MV-4-11 (cell line): ENCODE measurements at places on chromosomes 2 and 18.
A peak's percentile ranks its signal among the peaks of the same experiment; 100 is the strongest.

- DNase-seq: peak; percentile 10
Measured at GRCh38 chr2:168773719-168774521, 28.5 kb upstream of the NOSTRIN start.

DNA sequence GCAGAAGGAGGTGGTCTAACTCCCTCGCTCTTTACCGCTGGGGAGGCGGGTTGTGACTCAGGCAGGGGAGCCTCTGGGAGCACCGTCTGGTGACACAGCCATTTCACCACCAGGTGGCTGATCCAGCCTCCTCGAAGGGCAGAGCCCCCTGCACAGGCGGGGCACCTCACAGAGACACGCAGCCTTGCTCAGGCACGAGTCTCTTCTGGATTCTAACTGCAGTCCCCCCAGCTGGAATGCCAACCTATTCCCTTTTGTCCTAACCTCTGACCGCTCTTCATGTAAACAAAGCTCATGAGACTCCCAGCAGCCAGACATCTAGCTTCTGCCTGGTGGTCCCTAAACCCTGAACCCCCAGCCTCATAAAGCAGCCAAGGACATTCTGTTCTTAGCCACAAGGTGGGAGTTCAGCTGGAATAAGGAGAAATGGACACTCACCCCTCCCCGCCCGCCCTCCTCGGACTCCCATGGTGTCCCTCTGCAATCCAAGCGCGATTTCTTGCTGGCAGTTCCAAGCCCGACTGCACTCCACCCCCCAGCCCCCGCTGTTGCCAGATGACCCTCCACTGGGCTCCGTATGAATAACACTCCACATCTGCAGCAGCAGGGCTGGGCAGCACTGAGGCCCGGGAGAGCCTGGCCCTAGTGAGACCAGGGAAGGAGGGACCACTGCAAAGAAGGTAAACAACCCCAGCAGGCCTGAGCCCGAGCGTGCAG lies 84.3 kb downstream of the TNS1 start:
- no peak for DNase-seq

DNA sequence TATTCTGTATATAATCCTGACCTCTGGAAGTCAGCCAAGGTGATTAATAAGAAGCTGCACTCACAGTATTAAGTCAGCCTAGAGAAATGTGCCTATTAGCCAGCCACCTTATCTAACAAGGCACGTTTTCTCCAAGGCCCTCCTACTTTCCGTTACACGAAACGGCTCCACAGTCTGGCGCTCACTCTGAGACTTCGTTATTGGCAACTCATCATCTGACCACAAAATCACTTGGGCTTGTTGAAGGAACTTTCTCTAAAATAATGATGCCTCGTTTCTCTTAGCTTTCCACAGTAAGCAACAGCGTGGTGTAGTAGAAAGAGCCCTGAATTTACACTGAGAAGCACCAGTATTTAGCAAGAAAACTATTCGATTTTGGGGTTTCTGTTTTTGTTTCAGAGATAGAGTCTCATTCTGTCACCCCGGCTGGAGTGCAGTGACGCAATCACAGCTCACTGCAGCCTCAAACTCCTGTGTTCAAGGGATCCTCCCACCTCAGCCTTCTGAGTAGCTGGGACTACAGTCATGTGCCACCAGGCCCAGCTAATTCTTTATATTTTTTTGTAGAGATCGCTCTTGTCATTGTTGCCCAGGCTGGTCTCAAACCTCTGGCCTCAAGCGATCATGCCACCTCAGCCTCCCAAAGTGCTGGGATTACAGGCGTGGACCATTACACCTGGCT lies 53.6 kb upstream of the SLC14A1 start:
- DNase-seq: peak; percentile 88

GRCh38 chr18:58953627-58954026 lies 89.0 kb downstream of the ZNF532 start:
- no peak for DNase-seq

GRCh38 chr2:201414099-201415023 lies 36.9 kb downstream of the TRAK2 start:
- peak; percentile 50 for DNase-seq

GRCh38 chr2:169393068-169393590 lies 30.8 kb upstream of the LRP2 start:
- no peak for DNase-seq

- DNase-seq: peak; percentile 86
Measured at GRCh38 chr2:146241023-146241422, 1603.8 kb upstream of the ACVR2A start.

DNA sequence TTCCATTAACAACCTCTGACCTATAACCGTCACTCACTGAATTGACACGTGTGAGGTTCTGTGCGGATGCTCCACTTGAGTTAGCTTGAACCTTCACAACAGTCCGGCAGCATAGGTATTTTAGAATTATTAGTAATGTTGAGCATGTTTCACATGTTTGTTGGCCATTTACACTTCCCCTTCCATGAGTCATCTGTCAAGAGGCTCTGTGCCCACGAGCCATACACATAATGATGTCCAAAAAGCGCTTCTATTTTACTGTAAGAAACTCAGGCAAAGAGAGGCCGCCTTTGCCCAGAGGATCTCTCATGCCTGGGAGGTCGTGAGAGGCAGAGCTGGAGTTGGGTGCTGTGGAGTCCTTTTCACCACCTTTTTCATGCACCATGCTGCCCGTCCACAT lies 28.9 kb upstream of the TMEM214 start:
- peak; percentile 69 for DNase-seq

DNA sequence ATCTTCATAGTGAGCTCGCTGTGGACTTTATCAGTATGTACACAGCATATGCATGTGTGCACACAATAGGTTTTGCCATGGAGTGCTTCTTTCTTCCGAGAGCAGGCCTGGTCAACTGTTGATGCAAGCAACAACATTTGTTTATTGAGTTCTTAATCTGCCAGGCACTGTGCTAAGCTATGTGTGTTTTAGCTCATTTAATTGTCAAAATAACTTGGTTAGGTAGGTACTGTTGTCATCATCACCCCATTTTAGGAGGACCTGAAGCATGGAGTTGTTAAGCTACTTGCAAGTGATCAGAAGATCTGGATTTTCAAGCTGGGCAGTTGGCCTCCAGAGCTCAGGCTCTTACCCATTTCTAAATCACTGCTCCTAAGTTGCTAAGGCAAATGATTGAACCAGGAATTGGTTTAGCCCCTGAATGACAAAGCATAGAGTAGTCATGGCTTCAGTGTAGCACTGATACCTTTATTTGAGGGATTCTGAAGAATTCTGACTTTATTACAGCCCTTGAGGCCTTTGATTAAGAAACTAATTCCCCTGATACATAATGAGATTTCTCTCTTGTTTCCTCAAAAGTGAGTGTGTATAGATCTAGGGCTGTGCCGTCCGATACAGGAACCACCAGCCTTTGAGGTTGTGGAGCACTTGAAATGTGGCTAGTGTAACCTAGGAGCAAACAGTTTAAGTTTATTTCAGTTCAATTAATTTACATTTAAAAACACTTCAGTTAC lies 132.9 kb downstream of the FMNL2 start:
- DNase-seq: peak; percentile 43

- no peak for DNase-seq
Measured at GRCh38 chr2:200863782-200864175, 679 bp downstream of the CLK1 start.

DNA sequence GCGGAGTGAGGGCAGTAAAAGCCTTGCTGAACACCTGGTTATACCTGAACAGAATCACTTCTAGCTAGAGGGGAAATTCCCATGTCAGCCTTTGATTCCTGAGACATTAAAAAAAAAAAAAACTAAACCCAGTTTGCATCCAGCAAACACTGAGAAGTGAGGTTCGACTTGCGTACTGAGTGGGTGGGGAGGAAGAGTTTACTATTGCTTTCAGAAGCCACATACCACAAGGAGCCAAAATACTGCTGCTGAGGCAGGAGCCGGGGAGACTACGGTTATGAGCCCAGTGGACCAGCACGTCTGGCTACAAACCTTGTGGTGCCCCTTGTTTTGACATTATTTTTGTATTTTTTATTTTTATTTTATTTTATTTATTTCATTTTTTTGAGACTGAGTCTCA lies 2.7 kb downstream of the COLEC11 start:
- no peak for DNase-seq

- peak; percentile 60 for DNase-seq
Measured at GRCh38 chr18:44508474-44508873, 172.2 kb upstream of the SETBP1 start.

- peak; percentile 82 for DNase-seq
Measured at GRCh38 chr2:46369783-46370182, 72.6 kb downstream of the EPAS1 start.

DNA sequence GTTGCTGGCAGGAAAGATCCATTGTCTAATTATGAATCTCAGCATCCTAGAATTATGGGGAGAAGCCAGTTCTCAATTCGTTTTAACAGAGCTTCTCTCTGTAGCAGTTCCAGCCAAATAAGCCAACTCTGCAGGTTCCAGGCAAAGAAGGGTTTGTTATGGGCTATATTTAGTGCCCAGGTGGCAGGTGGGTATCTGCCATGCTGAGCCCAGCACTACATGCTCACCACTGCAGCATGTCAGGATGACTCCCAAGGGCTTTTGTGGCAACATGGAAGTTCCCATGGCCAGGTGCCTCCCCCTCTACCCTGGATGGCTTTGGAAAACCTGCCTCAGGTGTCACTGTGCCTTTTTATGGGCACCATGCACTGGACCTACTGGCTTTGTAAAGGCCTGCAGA lies 137.7 kb upstream of the MSH6 start:
- no peak for DNase-seq

- no peak for DNase-seq
Measured at GRCh38 chr18:77248873-77249568, 627 bp upstream of the GALR1 start.

GRCh38 chr18:35411625-35412351 lies 34.7 kb upstream of the ZNF396 start:
- no peak for DNase-seq

- no peak for DNase-seq
Measured at GRCh38 chr2:84965192-84965516, 5.8 kb upstream of the KCMF1 start.

GRCh38 chr2:43429369-43429768 lies 166.5 kb downstream of the THADA start:
- DNase-seq: no peak

DNA sequence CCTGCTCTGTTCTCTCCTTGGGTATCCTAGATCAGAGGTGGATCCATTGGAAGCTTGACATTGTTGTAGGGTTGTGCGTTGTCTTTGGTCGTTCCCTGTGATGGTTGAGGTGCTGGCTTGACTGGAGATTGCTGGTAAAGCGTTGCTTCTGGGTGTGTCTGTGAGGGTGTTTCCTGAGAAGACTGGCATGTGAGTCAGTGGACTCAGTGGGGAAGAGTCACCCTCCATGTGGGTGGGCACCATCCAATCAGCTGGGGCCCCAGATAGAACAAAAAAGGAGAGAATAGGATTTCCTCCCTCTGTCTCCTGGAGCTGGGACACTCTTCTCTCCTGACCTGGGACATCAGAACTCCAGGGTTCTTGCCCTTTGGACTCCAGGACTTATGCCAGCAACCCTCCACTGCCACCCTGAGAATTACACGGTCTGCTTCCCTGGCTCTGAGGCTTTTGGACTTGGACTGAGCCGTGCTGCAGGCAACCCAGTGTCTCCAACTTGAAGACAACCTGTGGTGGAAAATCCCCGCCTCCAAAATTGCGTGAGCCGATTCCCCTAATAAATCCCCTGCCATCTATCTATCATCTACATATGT lies 14.8 kb upstream of the REEP1 start:
- DNase-seq: no peak

DNA sequence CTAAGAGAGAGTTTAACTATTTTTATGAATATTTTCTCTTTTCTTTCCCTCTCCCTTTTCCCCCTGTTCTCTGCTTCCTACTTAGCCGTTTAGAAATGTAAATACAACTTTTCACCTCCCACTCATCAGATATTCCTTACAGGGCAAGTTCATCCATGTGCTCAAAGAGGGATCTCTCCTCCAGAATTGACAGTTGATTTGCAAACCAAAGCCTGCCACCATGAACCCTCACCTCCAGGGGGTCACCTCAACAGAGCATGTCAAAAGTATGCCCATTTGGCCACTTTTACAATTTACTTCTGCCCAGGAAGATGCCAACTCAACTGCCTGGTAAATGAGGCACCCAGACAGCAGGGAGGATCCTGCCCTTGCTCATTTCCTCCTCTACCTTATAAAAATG lies 149.2 kb upstream of the GYPC start:
- DNase-seq: no peak

- DNase-seq: peak; percentile 8
Measured at GRCh38 chr2:191847764-191848163, 876 bp upstream of the CAVIN2 start.

GRCh38 chr2:46298272-46298521 lies 990 bp downstream of the EPAS1 start:
- no peak for DNase-seq

DNA sequence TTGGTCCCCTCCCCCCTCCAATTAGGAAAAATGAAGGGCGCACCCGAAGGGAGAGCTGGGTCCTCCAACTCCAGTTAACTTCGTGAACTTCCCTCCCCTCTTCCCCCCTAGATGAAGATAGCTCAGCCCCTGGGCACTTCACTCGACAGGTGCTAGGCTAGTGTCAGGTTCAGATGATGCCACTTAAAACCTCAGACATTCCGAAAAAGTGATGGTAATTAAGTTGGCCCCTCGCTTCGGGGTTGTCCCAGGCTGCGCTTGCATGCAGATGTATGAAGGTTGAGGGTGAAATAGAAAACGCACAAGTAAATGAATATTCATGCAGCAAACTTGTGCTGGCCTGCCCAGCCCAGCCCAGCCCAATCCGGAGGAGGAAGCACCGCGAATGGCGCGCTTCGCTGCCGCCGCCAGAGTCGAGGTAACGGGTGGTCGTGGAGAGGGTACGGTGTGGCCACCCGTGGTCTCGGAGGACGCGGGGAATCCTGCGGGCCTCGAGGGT lies 3.0 kb upstream of the GBX2 start:
- DNase-seq: no peak

DNA sequence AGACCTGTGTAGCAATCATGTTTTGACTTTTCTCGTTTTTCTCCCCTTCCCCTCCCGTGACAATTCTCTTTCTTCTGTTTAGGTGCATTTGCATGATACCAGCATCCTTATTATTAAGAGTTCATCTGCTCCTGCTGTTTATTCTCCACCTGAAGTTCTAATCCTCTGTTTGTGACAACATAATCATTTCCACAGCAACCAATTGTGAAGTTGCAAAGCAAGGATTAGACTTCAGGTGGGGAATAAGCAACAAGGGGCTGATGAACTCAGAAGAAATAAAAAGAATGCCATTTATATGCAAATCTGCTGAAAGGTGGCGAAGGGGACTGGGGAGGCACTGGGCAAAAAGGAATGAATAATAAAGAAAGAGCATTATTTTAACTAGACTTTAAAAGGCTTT lies 124.8 kb upstream of the LINC00305 start:
- no peak for DNase-seq

- DNase-seq: no peak
Measured at GRCh38 chr2:216071111-216071851, 10.3 kb downstream of the PECR start.

DNA sequence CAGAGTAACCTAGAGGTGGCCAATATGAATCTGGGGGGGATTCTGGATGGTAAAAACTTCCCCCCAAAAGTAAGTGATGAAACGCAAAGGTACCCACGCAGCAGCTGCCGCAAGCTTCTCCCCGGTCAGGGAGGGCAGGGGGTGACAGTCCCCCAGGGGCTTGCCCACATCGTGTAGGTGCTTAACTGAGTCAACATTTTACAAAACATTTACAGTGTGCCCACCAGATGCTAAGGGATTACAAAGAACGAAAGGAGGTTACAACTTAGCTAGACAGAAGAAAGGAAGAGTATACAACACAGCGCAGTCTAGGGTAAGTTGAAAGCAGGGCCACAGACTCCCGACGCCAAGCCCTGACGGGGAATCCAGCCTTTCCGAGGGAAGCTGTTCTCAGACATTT lies 45.6 kb downstream of the LPIN2 start:
- DNase-seq: no peak

- no peak for DNase-seq
Measured at GRCh38 chr2:101415220-101415619, 27.9 kb upstream of the CREG2 start.

- peak; percentile 86 for DNase-seq
Measured at GRCh38 chr2:136246086-136246669, 128.2 kb upstream of the CXCR4 start.
